ENCODE measurements at places on chromosomes 11 and 22. TPM values are rescaled to one million over a fixed set of nuclear protein-coding genes. Genes with fewer than 3 reads are reported as not detected.

GRCh38 chr22:49328630-49329405, 498.9 kb downstream of the BRD1 start:
- DNase-seq, result no peak

DNA sequence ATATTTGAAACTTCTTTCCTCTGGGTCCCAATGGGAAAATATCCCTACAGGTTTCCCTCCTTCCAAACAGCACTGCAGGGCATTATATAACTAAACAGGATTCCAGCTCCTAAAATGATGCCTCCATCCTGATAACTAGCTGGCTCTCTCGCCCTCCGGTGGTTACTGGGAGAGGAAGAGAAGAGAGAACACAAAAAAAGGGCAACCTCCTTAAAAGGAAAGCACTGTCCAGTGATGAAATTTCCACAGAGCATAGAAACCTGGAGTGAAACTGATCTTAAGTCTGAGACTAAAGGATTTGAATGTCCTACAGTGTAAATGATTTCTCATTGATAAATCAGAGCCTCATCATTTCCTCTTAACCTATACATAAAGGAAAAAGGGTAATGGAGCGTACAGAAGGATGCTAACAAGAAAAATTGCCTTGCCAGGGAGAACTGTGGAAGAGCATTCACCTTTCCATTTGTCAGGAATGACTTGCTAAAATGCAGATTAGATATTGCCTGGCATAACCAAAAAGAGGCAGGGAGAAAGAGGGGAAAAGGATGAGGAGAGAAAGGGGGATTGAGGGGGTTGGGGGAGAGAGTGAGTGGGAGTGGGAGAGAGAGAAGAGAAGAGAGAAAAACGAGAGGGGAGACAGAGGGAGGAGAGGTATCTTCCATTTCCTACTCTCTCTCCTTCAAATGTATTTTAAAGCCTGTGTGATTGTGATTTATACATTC, 121.3 kb downstream of the APOL5 start:
- DNase-seq, result no peak

DNA sequence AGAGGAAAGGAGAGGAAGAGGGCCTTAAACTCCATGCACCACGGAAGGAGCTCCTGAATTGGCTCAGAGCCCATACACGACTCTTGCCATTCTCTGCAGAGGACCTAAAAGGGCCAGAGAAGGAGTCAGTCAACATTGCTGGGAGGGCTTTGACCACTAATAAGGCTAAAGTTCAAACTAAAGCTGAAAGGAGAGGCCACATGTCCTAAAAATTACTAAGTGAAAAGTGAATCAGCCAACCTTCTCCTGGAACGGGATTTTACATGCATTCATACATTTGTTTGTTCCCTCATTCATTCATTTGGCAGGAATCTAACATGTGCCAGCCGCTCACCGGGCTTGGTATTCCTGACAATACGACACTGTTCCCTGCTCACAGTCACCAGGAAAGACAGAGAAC, 10.5 kb downstream of the CLMP start:
- DNase-seq, result no peak

- DNase-seq, result no peak
Measured at GRCh38 chr11:80054582-80055165, 613.8 kb upstream of the TENM4 start.

DNA sequence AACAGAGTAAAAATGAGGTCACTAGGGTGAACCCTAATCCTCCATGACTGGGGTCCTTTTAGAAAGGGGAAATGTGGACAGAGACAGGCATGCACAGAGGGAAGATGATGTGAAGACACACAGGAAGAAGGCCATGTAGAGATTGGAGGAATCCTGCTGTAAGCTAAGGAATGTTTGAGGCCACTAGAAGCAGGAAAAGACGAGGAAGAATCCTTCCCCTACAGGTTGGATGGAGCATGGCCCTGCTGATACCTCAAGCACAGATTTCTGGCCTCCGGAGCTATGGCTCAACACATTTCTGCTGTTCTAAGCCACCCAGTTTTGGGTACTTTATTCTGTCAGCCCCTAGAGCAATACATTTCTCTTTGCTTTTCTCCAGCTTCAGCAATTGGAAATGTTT, 486.9 kb downstream of the MIAT start:
- DNase-seq, result no peak

DNA sequence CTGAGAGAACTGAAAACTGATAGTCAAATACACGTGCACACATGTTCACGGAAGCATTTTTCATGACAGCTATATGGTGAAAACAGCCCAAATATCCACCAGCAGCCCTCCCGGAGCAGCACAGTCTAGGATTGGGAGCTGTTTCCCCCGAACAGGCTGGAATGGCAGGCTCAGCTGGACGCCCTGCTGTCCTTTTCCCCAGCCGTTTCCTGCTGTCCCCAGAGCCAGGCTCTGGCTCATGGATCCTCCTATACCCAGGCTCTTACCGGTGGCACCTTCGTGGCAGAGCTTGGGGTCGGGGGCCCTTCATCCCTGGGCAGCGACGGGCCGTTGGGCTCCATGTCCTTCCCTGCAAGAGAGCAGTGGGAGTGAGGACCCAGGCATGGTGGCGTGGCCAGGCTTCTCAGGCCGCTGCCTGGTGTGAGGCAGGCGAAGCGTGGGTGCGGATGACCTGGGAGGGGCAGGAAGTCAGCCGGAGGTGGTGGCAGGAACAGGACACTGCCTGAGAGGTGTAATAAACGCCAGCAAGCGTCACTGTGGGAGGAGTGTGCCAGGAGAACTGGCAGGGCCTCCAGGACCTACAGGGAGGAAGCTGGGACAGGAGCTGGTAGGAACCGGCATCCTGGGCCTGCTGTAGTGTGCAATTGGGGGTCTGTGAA, 38.8 kb downstream of the OSBPL5 start:
- DNase-seq, result peak; percentile 56

DNA sequence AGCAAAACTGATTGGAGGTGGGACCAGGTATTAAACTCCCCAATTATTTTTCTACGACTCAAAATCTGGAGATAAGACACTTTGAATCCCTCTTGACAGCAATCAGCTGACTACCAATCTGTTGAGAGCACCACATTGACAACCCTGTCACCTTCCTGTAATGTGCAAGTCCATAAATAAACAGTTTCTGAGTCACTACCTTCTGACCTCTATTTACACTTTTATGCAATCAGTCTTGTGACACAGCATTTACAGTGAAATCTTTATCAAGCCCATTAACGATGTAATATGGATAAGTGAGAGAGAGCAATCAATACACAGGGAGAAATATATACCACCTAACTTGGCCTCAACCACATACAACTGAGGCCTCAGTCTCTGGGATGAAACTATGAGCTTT, 283.7 kb upstream of the ANO5 start:
- DNase-seq, result no peak

DNA sequence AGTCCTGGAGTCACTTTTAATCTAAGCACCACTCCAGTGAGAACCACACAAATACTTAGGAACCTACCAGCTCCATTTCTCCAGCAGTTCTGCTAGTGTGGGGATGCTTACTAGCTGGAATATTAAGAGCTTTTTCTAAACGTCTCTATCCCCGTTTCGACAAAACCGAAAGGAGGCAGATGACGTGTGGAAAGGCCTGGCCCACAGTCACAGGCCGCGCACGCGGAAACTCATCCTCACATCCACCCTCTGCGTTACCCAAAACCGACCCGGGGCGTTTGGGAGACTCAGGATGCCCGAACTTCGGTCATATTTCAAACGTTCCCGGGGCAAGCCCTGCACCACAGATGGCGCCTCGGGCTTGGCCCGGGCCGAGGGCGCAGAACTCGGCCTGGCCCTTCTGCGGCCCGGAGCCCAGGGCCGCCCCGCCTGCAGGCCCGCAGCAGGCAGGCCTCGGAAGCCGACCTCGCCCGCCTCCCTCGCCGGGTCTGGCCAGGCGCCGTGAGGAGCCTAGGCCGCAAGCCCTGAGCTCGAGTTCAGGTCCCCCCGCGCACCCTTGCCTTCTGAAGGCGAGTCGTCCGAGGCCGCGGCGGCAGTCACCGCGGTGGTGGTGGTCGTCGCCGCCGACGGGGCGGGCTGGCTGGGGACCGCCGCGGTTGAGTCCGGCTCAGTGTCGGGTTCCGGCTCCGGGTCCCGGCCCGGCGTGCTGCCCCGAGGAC, 473 bp downstream of the FNBP4 start:
- DNase-seq, result peak; percentile 60

GRCh38 chr11:95853138-95853537, 62.8 kb downstream of the CEP57 start:
- DNase-seq, result no peak

- no peak for DNase-seq
Measured at GRCh38 chr11:128246364-128246801, 341.0 kb downstream of the ETS1 start.

DNA sequence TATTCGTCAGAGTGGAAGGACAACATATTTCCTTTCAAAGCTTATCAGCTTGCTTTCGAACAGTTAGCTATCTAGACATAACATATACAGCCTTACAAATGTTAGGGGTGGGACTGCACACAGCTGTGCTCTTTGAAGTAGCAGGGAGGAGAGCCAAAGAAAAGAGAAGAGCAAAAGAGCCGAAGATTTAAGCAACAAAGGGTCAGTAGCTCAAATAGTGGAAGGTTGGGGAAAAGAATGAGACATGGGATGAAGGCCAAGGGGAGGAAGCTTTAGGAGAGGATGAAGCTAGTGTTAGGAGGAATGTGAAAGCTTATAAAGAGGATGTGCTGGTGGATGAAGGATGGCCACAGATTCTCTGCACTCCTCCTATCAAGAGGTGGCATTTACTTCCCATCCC, 31.8 kb upstream of the IGSF22 start:
- no peak for DNase-seq

DNA sequence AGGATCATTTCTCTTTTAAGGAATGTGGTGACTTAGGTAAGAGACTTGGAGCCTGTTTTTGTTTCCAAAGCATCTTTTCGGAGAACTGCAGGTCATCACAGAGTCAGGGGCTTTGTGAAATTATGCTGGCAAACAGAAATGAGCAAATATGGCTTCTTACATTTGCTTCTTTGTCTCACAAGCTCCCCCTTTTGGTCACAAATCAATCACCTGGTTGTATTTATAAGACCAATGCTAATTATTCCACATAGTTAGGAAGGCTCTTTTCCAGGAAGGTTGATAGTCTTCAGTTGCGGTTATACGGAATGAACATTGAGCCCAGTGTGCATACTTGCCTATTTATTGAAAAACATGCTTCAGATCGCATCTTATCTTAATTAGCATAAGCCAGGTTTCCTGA, 34.6 kb upstream of the CEP126 start:
- DNase-seq, result no peak

- DNase-seq, result no peak
Measured at GRCh38 chr11:96162816-96163499, 180.0 kb downstream of the MAML2 start.

DNA sequence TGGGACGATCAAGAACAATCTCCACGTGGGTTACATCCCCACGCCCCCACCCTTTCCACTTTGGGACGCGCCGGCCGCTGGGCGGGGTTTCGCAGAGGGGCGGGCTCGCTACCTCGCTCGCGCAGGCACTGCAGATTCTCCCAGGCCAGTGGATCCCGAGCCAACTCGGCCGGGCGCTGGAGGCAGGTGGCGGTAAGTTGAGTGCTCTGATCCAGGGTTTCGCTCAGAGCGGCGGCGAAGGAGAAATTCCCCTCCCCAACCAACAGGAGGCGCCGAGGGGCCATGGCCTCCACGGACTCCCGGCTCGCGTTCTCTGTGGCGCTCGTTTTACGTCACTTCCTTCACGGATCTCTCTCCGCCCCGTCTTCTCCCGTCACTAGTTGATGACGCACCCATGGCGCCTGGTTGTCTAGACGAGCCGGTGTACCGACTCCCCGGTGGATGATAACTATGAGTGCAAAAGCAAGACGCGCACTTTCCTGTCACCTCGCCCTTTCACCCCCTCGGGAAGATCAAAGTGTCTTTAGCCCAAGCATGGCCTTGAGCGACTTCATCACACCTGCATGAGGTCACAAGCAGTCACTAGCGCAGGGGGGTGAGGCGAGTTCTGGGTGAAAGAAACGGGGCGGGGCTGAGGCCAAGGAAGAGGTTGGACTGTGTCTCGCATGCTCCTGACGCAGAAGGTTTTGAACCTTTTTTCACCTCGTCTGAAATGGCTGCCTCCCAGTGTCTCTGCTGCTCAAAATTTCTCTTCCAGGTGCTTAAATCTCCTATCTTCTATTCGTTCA, at the start of the genes CFAP68 and FDXACB1:
CFAP68 (plus strand) TSS at position 693 of the 788 bp plus-strand sequence; CDS start at position 713, 20 bp downstream.
FDXACB1 (minus strand) TSS at position 317 of the 788 bp plus-strand sequence; CDS start at position 284, 33 bp downstream.
- DNase-seq, result peak; percentile 98

- DNase-seq, result no peak
Measured at GRCh38 chr22:36337365-36338130, 50.2 kb downstream of the MYH9 start.

DNA sequence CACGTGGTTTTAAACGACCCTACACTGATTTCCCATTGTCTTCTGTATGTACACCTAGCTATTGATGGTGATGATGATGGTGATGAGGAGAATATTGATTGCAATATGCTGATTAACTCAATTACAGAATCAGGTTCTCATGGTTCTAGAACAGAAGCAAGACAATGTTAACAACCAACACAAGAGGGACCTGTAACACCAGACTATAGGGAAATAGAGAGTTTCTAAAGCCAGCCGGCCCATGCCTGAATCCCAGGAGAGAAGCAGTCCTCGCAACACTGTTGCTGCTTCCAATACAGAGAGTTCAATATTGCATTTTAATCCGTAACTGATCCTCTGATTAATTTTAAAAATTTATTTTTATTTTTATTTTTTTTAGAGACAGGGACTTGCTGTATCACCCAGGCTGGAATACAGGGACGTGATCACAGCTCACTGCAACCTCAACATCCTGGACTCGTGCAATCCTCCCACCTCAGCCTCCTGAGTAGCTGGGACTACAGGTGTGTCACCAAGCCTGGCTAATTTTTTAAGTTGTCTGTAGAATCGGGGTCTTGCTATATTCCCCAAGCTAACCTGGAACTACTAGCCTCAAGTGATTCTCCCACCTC, 22.2 kb upstream of the UBASH3B start:
- DNase-seq, result no peak

DNA sequence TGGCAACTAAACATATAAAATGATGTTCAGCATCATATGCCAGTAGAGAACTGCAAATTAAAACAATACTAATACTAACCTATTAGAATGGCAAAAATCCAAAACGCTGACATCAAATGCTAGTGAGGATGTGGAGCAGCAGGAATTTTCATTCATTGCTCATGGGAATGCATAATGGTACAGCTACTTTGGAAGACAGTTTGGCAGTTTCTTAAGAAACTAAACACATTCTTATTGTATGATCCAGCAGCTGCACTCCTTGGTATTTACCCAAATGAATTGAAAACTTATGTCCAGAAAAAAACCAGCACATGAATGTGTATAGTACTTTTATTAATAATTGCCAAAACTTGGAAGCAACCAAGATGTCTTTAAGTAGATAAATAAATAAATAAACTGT, 258.0 kb downstream of the TENM4 start:
- no peak for DNase-seq

DLG2 gene
- 4.8 TPM for total RNA-seq

OR52E8 gene
- total RNA-seq, result not detected

ZBTB16 gene
- total RNA-seq, result 11.9 TPM

CHST1 gene
- 0.23 TPM for total RNA-seq

SNU13 gene
- 72.7 TPM for total RNA-seq

TREH gene
- 0.28 TPM for total RNA-seq
